ENCODE measurements at places on chromosomes 7 and 10.

DNA sequence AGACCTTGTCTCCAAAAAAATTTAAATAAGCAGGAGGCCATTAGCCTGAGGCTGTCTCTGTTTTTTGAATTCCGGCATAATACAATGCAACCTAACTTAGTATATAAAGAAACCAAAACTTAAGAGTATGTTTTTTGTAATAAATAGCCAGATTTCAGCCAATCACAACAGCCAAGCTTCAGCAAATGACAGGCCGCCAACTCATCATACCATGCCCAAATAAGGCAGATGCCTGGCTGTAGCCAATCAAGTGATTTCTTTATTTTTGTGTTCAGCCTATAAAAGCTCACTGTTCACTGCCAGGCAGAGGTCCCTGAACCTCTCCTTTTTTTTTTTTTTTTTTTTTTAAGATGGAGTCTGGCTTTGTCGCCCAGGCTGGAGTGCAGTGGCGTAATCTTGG lies 12.7 kb upstream of the PURB start:
- DNase-seq, result no peak

- DNase-seq, result no peak
These were observed 82.2 kb downstream of the TSPAN12 start for GRCh38 chr7:120775755-120776154.

- DNase-seq, result no peak
These were observed 125.5 kb downstream of the RNF32 start for GRCh38 chr7:156765901-156766656.

DNA sequence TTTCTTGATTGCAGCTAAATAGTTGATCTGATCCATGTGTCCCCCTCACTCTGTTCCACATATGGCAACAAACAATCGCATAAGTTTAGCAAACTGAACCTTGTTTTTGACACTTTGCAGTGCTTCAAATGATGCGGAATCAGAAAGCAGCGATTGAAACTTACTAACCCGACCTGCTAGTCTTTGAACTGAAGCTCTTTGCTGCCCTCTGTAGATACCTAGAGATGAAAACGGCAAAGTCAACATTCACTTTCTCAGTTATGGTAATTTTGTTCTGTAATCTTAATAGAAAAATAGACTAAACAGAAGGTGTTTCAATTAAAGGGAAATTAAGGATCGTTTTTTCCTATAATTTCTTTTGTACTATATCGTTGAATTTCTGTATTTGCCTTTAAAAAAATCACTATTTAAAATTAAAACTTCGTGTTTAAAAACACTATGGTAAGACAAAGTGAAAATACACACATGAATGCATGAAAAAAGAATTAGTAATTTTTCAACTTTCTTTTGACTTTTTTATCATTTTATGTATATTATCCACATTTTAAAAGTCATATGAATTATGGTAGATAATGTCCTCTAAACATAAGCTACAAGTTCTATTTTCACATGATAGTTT lies 276.5 kb downstream of the MAGI2 start:
- DNase-seq, result no peak

GRCh38 chr7:129368389-129368986 lies 65.7 kb upstream of the STRIP2 start:
- DNase-seq, result no peak

DNA sequence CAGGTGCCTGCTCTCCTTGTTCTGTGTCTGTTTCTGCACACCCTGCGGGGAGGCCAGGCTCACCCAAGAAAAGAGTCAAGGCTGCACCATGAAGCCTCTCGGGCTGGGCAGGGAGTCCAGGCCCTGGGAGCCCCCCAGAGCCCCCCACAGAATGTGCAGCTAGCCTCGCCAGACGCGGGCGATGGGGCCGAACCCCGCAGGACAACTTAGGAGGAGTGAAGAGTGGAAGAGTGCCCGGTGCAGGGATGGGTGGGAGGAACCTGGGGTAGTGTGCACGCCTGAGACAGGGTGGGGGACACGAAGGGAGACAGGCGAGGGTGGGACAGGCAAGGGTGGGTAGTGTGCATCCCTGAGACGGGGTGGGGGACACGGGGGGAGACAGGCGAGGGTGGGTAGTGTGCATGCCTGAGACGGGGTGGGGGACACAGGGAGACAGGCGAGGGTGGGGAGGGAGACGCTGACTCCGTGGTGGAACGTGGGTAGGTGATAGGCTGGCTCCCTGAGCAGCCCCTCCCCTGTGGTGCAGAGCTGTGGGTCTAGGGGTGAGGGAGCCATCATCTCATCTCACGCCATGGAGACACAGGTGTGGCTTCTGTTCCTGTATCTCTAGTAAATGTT lies 615.4 kb downstream of the DNAJB6 start:
- DNase-seq, result no peak

DNA sequence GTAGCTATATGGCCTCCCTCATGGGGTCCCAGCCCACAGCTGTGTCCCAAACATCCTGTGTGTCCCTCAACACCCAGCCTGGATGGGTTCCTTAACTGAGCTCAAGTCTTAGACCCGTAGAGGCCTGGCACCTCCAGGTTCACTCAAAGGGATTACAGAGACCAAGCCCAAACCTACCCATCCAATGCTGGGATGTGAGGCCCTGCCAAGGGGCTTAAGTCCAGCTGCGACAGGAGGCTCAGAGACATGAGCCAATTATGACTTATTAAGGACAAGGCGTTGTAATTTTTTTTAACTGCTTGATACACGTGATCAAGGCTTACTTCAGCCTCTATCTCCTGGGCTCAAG lies 105.6 kb upstream of the RET start:
- DNase-seq, result no peak

Measured in activated CD4-positive, alpha-beta T cell treated with anti-CD3 and anti-CD28 coated beads, Interleukin-2, amount 10 ng/mL, durations not matched to agents 7 days and 5 days (primary cell).